ENCODE measurements at places on chromosomes 16 and 17.

GRCh38 chr16:49876716-49877129 is 20.8 kb upstream of the ZNF423 start:
- DNase-seq, result no peak

DNA sequence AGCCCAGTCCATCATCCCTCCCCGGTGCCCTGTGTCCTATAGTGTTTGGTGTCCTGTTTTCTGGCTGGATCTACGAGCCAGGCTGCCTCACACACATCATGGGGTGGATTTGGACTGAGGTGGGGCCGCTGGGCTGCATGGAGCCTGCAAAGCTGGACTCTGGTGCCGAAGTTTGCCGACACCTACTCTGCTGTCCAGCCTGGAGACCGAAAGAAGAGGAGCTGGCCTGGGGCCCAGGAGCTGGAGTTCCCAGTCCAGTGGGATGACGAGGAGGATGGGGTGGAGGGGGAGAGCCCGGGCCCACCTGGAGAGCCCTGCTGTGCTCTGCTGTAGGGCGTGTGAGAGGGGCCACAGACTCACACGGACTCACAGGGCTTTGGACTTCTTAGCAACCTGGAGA is 40.3 kb upstream of the ENPP7 start:
- no peak for DNase-seq

DNA sequence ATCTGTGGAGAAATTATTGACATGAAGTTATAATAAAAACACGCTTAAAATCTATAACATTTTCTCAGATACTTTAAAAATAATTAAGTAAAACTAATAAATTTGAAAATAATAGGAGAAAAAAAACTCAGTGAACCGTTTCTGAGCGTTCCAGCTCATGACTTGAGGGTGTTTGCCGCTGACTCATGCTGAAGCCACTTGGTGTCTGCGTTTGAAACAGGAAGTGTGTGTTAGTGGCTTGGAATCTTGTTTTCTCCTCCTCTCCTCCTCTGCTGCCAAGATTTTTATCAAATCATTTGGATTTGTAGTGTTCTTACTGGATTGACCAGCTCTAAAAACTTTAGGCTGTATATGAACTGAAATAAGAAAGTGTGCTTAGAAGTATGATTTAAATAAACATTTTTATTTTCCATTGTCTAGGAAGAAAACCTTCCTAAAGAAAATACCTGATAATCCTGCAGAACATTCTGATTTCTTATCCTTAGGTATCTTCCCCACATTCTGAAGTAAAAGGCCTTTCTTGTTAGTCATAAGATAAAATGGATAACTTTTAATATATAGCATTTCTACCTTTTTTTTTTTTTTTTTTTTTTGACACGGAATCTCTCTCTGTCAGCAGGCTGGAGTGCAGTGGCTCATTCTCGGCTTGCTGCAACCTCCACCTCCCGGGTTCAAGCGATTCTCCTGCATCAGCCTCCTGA is 30.8 kb downstream of the USP10 start:
- DNase-seq, result no peak

DNA sequence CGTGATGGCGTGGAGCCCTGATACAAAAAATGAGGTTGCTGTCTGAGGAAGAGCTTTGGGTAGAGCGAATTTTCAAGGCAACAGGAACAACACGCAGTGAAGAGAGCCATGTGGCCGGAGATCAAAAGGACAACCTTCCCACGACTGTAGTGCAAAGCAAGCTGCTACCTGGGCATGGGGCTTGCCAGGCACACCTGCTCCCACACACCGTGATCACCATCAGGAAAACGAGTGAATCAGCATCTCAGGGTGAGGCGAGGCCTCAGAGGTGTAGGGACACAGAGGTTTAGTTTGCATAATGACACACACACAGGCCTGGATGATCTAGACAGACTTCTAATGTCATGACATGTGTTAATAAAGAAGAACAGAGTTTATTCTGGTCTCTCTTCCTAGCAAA is 65.7 kb downstream of the PARN start:
- no peak for DNase-seq

- DNase-seq, result no peak
Observed at GRCh38 chr17:28858801-28859355, 4.1 kb downstream of the ERAL1 start.
